Daoy (cell line): ENCODE measurements at places on chromosomes 1 and 21. TPM values are rescaled to one million over a fixed set of nuclear protein-coding genes. Genes with fewer than 3 reads are reported as not detected.

The LCE3E gene
- not detected in 2 replicates for total RNA-seq

The ZSWIM5 gene
- total RNA-seq: 1.4 and 1.8 TPM in 2 replicates

GRCh38 chr1:63148825-63149645 is 173.3 kb upstream of the FOXD3 start:
- peak; percentile 49 for DNase-seq

DNA sequence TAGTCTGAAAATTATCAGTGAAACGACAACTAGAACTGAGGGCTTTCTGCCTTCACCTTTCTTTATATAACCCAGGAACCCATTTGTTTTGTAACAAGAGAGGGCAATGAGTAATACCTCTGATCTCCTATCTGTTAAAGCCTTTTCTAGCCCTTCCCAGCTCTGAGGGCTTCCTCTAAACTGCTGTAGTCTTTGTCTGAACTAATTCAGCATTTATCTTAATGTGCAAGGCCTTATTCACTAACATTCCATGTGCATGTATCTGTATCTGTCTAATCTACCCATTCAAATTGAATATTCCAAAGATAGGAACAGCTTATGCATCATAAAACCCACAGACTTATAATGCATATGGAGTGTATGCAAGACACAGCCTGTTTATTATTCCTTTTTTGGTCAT is 167.1 kb downstream of the LYPLAL1 start:
- peak; percentile 19 for DNase-seq

DNA sequence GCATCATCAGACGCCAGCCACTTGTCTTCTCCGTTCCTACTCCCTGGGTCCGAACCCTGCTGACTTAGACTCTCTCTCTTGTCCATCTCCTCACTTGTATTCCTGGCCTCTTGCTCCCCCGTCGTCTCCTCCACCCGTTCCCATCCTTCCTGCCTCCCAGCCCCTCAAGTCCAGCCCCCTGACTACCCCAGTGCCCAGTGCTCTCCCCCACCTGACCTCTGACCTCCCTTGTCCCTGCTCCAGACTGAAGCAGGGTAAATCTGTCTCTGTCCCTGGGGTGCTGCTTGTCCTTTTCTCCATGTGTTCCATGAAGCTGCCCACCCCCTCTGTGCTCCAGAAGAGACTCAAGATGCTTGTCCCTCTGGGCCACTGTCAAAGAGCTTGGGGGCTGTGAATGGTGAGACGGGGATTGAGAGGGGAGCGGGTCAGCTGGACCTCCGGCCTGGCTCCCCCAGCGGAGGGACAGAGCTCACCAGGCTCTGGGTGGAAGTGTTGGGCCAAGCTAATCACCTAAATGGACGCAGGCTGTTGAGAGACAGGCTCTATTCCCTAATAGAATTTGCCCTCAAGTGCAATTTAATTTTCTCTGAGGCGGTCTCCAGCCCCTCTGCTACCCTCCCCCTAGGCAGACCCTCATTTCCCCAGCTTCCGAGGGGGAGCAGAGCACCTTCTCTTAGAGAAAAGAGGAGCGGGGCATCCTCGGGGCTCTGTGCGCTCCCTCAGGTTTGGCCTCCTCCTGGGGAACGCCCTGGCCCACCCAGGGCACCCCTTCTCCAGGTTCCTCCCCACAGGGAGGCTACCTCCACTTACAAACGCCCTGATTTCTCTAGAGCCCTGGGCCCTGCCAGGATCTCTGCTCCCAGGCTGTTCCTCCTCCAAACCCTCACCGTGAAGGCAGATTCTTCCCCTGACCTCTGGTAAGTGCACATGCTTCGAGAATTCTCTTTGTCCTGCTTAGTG is 11.0 kb upstream of the LHX4 start:
- DNase-seq: no peak
